ENCODE measurements at places on chromosomes 6 and 20.

- no peak for DNase-seq
These were observed 234.5 kb downstream of the LRFN2 start for GRCh38 chr6:40352527-40353170.

- peak; percentile 28 for DNase-seq
These were observed 85.2 kb downstream of the MBOAT1 start for GRCh38 chr6:20126789-20127653.

GRCh38 chr6:5042436-5042835 is 38.6 kb upstream of the RPP40 start:
- DNase-seq, result no peak

DNA sequence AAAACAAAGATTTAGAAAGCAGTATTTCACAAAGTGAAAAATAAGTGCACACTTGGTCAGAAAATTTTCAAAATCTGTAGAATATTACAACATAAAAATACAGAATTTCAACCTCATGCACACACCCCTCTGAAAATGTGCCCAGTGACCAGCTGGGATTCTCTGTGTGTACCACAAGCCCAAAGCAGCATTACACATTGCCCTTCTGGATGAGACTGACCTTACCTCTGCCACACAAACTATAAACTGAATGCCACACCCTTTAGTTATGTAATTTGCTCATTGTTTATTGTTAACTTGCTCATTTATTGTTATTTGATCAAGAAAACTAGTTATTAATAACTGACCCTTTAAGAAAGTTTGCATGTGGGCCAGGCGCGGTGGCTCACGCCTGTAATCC is 303.0 kb downstream of the FOXC1 start:
- DNase-seq, result no peak

DNA sequence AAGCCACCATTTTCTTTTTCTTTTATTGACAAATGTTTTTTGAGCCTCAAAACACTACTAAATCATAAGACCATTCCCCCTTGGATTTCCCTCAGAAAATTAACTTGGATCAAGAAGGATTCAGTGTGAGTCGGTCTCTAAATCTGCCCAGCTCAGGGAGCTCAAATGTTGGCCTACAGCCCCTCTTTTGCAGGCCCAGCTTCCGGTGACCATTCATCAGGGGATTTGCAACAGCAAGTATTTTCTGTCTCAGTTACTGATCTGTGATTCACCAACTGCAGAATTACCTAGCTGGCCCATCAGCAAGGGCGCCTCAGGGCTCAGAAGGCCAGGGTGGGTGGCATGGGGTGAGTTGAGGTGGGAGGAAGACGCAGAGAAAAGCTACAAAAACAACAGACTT is 318.1 kb downstream of the CDC5L start:
- no peak for DNase-seq

GRCh38 chr6:144027932-144028587 is 20.0 kb upstream of the PLAGL1 start:
- DNase-seq, result no peak

DNA sequence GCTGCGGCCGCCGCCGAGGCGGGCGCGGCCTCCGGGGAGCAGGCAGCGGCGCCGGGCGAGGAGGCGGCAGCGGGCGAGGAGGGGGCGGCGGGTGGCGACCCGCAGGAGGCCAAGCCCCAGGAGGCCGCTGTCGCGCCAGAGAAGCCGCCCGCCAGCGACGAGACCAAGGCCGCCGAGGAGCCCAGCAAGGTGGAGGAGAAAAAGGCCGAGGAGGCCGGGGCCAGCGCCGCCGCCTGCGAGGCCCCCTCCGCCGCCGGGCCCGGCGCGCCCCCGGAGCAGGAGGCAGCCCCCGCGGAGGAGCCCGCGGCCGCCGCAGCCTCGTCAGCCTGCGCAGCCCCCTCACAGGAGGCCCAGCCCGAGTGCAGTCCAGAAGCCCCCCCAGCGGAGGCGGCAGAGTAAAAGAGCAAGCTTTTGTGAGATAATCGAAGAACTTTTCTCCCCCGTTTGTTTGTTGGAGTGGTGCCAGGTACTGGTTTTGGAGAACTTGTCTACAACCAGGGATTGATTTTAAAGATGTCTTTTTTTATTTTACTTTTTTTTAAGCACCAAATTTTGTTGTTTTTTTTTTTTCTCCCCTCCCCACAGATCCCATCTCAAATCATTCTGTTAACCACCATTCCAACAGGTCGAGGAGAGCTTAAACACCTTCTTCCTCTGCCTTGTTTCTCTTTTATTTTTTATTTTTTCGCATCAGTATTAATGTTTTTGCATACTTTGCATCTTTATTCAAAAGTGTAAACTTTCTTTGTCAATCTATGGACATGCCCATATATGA is 3.2 kb downstream of the MARCKS start:
- no peak for DNase-seq

DNA sequence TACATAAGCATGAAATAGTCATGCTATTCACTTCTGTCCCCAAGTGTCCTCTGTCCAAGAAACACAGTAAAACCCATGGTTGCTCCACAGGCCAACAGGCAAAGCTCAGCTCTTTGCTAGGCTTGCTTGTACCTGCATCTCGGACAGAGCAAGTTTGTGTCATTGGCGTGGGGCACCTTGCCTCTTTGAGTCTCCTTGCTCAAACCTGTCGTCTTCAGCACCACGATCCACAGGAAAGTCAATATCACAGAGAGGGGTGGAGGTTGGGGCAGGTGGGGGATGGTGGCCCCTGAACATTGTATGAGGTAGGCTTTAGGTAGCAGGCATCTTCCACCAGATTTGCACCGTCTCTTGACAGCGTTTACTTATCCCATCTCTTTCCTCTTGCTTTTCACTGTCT is 4.1 kb upstream of the TMEM14B start:
- DNase-seq, result no peak

DNA sequence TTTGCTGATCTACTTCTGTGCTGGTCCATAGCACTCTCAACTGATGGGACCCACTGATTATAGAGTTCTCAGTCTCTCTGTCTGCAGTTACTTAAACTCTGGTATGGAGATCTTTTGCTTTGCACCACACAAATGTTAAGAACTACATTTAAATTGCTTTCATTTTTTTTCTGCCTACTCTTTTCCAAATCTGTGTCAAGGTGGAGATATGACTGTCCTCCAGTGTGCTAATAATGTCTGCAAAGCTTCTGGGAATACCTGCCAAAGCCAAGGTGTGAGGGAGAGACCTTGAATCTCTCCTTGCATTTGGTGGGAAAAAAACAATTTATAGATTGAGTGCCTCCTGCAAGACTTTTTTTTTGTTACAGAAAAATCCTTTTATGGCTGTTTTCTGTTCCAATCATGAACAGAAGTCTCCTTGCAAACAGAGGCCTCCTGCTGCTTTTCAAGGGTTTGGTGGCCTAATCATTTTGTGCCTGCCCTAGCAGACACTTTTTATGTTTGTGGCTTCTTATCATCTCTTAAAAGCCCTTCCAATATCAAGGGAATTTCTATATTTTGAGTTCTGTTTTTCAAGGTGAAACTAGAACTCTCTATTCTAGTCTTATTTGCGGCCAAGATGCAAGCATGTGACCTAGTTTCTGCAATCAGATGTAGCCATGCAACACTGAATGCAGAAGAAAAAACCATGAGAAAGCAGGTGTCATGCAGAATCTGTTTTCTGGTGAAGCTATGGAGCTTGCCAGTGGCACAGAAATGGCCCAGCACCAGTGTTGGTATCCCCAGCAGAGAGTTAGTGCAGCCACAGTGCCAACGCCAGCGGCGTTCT is 23.2 kb upstream of the AKIRIN2 start:
- DNase-seq, result no peak

- peak; percentile 23 for DNase-seq
These were observed 33.2 kb downstream of the ADA start for GRCh38 chr20:44618318-44618731.

DNA sequence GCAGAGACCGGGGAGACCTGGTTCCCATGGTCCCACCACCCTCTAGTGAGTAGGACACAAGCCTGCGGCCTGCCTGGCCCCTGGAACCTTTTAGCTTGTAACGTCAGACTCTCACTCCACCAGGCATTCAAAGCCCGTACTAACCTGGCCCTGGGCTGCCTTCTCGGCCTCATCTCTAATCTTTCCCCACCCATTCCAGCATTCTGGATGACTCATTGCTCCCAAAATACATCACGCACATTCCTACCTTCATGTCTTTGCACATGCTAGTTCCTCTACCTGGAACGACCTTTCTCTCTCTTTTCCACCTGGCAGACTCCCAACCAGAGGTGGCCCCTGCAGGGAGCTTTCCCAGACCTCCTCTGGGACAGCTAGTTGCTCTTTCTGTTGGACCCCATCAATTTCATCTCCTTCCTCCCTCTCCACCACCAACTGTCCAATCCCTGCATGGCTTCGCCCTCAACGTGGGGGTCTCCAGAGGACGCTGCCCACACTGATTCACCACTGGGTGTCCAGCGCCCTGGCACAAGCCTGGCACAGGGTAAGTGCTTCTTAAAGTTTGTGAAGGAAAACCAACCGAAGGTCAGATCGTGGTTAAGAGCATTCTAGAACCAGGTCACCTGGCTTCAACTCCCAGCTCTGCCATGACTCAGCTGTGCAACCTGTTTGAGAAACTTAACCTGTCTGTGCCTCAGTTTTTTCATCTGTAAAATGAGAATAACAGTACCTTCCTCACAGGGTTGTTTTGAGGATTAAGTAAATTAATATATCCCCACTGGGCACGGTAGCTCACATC is 35.2 kb downstream of the JPH2 start:
- no peak for DNase-seq

GRCh38 chr6:14075095-14075503 is 42.5 kb upstream of the CD83 start:
- DNase-seq, result no peak

GRCh38 chr20:49813305-49813974 is 812 bp downstream of the SLC9A8 start:
- no peak for DNase-seq

- DNase-seq, result no peak
These were observed 10.8 kb downstream of the MOCS3 start for GRCh38 chr20:50969435-50969834.

DNA sequence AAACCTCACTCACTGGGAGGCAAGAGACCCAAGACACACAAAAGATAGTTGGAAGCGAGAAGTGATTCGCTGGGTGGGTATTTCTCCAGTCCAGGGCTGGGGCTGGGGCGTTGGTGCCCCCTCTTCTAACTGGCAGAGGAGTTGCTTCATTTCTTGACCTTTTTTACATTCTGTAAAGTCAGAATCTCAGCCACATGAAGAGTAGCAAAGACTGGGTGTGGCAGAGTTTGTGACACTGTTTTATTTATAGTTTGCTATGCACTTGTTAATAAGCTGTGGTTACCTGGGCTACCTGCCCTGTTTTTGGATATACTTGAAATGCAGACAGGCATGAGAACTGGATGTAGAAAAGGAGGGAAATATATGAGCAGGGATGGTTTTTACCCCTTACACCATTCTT is 42.3 kb downstream of the IL20RA start:
- DNase-seq, result no peak

DNA sequence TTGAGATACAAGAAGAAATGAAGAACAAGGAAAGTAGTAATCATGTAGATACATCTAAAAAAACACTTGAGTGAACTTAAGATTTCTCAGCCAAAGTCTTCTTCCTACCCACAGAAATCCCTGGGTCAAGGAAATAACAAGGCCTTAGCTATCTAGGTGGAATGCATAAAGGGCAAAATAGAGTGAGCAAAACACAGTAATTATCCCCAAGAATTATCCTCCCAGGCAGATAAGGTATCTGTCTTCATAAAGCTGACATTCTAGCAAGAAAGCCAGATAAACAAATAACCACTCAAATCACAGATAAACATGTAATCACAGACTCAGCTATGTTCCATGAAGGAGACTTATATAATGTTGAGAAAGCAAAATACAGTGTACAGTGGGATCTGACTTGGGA is 136.9 kb upstream of the C6orf118 start:
- DNase-seq, result no peak

DNA sequence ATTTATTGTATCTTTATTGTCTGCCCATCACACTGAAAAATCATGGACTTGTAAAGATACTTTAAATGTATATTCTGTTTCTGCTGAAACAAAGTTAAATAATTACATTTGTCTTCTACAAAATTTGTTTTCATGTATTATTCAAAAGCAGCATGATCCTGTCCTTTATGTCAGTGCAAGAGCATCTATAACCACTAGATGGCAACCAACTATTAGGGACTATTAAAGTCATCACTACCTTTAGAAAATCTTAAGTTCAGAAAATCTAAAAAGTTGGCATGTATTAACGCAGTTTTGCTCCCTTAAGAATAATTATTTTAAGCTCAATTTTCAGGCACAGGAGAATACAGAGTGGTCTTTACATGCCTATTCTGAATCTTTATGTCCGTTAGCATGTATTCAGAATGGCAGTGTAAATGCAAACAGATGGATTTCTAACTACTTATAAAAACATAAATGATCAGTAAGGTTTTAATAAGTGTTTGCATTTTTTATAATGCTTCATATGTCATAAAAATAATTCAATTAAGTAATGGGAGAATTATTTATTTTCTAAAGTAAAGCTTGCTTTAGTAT is 17.8 kb downstream of the TMEM30A start:
- no peak for DNase-seq

DNA sequence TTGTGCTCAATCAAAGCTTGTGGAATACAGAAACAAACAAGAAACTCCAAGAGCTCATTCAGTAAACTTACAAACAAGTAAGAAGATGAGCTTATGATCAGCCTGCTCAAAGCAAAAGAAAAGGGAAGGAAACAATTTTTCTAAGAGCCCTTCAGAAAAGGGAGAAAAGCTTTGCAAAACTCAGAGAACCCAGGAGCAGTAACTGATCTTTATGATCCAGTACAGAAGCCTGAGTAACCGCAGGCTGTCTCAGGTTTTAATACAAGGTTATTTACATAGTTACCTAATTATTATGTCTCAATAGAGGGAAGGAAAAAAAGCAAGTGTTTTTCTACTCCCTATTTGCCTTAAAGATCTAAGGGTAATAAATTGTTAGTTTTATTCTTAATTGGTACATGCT is 226.5 kb downstream of the MAFB start:
- DNase-seq, result no peak

DNA sequence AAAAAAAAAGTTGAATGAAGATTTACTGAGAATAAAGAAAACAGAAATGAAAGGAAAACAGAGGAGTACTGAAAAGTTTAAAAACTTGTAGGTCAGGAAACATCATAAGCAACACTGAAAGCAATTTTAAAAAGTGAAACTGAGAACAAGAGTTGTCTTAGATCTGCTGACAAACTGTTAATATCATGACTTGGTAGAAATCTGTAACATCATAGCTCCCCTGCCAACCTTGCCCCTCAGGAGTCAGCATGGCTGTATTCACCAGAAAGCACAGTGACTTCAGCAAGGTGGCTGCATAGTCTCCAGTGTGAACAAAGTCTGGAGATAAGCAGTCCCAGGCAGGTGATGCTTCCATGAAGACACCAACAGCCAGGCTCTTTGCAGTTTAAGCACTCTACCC is 5.3 kb downstream of the NAA20 start:
- DNase-seq, result no peak

GRCh38 chr20:24968278-24968800 is 19.3 kb downstream of the CST7 start:
- no peak for DNase-seq

GRCh38 chr6:56685994-56686393 is 43.3 kb upstream of the DST start:
- DNase-seq, result no peak

DNA sequence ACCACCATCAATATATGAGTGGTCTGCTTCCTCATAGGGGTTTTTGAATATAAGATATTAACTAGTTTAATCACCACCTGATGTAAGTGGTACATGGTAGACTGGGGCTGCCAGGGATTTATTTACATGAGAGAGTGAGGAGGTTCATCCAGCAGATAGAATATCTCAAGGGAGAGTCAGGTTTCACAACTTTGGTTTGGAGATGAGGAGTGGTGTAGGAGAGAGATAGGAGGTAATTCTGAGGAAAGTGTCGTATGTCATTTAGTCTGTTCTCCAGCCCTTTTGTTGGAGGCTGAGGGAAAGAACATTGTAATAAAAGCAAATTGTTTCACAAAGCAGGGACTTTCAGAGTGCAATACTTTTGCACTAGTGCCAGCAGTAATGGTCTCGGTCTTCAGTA is 16.8 kb downstream of the L3MBTL3 start:
- no peak for DNase-seq
